ENCODE measurements at places on chromosomes 1 and 21. TPM values are rescaled to one million over a fixed set of nuclear protein-coding genes. Genes with fewer than 3 reads are reported as not detected.

DNA sequence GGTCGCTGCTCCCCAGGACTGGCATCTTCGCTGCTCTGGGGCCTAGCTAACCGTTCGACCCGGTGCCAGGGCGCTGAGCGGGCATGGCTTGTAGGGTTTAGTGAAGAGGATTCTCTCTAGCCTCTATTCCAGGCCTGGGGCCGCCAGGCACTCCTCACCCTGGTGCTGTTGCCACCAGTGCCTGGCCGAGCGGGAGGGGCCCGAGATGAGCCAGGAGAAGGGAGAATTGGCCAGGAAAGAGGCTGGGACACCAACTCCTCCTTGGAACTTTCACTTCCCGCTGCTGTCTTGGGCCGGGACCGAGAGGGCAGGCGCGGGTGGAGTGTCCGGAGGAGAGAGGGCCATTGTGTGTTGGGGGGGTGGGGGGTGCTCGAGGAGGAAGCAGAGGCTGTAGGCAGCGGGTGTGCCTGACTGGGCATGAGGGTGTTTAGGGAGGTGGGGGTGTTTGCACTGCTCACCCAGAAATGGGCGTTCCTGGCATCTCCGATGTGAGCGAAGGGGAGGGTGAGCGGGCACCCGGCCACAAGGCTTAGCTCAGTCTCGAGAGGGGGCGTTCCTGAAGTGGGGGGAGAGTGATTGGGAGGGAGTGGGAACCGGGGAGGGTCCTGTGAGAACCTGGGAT, 772 bp downstream of the ADAM15 start:
- DNase-seq, result peak; percentile 32

DNA sequence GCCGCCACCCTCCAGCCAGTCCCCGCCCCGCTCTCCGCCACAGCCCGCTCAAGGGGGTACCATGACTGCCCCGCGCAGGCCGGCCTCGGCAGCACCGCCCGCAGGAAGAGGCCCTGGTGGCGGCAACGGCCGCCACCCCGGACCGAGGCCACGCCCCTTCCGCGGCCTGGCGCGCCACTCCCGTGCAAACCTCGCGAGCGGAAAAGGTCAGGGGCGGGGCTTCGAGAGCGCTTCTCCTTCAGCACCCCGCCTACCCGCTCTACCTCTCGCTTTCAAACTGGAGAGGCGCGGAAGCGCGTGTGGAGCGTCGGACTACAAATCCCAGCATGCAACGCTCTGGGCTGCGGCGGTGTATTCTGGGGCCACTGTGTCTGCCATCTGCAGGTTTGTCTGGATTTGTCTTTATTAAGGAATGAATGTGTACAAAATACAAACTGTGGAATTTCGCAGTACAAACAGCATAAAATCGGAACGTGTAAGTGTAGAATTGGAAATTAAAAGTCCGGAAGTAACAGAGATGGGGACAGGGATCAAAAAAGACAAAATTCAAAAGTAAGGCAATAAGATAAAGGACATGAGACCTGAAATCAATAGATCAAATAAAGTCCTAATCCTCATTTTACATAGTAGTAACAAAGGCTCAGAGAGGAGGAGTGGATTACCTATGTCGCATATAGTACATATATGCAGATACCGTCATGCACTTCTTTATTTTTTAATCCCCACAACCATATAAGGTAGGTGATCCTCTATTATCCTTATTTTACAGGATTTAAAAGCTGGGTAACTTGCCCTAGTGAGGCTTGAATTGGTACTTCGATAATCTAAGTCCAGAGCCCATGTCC, 464 bp upstream of the ADSS2 start:
- peak; percentile 100 for DNase-seq

- no peak for DNase-seq
These were observed 86.5 kb downstream of the VPS13D start for GRCh38 chr1:12316331-12316730.

DNA sequence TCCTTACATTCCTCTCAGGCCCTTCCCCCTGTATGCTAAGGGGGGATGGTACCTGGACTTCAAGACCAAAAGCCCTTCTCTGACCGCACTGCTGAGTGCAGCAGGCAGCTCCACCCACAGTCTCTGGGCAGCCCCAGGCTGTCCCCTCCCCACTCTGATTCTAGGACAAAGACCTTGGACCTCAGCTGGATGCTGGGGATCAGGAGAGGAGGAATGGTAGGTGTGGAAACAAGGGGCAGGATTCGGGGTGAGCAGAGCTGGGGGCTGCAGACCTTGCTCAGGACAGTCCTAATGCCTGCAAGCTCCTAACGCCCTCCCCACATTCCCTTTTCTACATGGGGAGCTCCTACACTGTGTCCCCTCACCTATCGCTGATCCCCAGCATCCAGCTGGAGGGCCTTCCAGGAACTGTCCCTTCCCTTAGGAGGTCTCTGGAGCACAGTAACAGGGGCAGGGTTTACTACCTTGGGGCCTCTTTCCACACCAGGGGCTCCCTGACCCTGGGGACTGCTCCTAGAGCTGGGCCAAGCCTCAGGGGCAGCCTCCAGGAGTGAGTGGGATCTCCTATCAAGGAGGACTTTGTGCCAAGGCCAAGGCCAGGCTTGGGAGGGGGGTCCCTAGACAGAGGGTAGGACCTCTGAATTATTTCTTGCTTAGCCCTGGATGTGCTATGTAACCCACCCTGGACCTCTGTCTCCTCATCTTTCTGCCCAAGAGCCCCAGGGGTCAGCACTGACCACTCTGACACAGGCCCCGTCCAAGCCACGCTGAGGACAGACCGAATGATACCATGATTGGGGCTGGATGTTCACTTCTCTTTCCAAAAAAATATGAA, 5.6 kb downstream of the CLDN19 start:
- no peak for DNase-seq

GRCh38 chr1:46747683-46748288, 28.9 kb upstream of the EFCAB14 start:
- peak; percentile 41 for DNase-seq

- no peak for DNase-seq
These were observed 134.5 kb downstream of the LIPI start for GRCh38 chr21:14076143-14076806.

GRCh38 chr1:244843148-244843978, 7.9 kb downstream of the COX20 start:
- DNase-seq, result no peak

- DNase-seq, result peak; percentile 92
These were observed 9.3 kb upstream of the MDM4 start for GRCh38 chr1:204506969-204507316.

DNA sequence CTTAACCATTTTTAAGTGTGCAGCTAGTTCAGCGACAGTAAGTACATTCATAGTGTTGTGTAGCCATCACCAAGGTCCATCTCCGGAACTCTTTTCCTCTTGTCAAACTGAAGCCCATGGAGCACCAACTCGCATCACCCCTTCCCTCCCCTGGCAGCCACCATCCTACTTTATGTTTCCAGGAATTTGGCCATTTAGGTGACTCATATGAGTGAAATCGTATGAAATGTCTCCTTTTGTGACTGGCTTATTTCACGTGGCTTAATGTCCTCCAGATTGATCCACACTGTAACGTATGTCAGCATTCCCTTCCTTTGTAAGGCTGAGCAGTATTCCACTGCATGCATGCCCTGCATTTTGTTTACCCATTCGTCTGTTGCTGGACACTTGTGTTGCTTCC, 2.5 kb downstream of the COL6A2 start:
- no peak for DNase-seq

DNA sequence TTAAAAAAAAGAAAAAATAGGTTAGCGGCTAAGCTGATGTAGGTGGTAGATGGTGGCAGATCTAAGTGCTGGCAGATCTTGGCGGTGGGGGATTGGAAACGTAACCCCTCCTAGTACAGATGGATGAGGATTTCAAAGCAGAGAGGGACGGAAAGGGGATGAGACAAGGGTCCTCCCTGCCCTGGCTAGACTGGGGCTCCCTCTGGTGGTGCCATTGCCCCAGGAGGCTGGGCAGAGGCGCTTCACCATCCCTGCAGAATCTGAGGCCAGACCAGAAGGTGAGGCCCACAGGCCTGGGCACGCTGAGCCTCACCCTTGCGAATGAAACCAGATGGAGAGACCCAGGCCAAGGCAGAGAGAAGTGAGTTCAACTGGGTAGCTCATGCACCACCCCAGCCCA, 7.0 kb upstream of the PLEKHA6 start:
- DNase-seq, result no peak

GRCh38 chr1:214391873-214392645, 111.1 kb downstream of the SMYD2 start:
- no peak for DNase-seq

- no peak for DNase-seq
These were observed 1518.0 kb downstream of the NCAM2 start for GRCh38 chr21:22516230-22516629.

DNA sequence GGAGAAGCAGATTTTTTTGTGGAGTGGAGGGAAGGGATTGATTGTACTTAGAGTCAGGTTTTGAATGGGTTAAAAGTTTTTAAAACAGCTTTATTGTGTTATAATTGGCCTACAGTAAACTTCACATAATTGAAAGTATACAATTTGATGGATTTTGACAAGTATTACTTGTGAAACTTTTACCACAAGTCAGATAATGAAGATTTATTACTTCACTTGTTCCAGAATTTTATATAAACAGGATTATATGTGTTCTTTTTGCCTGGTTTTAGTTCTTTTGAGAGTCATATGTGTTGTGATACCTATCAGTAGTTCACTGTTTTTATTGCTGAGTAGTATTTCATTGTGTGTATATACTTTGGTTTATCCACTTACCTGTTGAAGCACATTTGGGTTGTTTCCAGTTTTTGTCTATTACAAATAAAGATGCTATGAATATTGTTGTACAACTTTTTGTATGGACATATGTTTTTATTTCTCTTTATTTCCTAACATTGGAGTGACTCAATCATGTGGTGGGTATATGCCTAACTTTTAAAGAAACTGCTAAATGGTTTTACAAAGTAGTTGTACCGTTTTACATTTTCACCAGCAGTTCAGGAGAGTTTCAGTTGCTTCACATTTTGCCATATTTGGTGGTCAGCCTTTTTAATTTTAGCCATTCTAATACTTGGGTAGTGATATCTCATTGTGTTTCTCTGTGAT, 71.0 kb downstream of the DYRK1A start:
- no peak for DNase-seq

DNA sequence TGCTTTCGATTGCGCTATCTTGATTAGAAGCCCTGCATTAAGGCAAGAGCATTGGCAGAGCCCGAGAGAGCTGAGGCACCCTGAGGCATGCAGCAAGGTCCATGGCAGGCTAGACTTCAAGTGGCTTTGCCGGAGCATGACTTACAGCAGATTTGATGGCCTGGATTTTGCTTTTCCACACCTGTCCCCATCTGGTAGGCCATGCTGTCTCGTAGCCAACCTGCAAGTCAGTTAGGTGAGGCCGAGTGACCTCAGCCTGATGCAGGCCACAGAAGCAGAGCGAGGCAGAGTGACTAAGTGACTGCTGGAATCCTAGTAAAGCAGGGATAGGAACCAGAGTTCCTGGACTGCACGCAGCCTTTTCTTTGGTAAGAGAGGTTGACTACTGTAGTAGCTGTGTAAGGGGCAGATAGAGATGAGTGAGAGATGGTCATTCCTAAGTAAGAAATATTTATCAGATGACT, 148.9 kb downstream of the PBX1 start:
- peak; percentile 21 for DNase-seq

GRCh38 chr1:44631647-44632539, 42.4 kb downstream of the TMEM53 start:
- peak; percentile 88 for DNase-seq

- DNase-seq, result peak; percentile 2
These were observed at the start of gene ESRRG for GRCh38 chr1:216723274-216723780. TSS of gene ESRRG (minus strand) at chr1:216723429. CDS start at chr1:216723299, 130 bp downstream.

Gene CLCN6
- total RNA-seq, result 22.2 TPM

Gene ATP5PF
- total RNA-seq, result 163 TPM

Gene CHI3L2
- 3.2 TPM for total RNA-seq

Gene FGR
- total RNA-seq, result 0.05 TPM

Gene LRRIQ3
- total RNA-seq, result 1.6 TPM

Gene UMODL1
- not detected for total RNA-seq

Gene CCDC27
- not detected for total RNA-seq

Gene OR10Z1
- total RNA-seq, result not detected

Gene SPRR3
- not detected for total RNA-seq

Gene KRTAP13-2
- not detected for total RNA-seq

Gene IGSF5
- 0.42 TPM for total RNA-seq

Gene RNU1-3
- total RNA-seq, result not detected

Gene IL22RA1
- not detected for total RNA-seq

All from myocyte (in vitro differentiated cells).